Upper lobe of left lung (tissue), 6 donors: ENCODE measurements at places on chromosomes 11 and 22. TPM values are rescaled to one million over a fixed set of nuclear protein-coding genes. Genes with fewer than 3 reads are reported as not detected.
A peak's percentile ranks its signal among the peaks of the same experiment; 100 is the strongest.

DNA sequence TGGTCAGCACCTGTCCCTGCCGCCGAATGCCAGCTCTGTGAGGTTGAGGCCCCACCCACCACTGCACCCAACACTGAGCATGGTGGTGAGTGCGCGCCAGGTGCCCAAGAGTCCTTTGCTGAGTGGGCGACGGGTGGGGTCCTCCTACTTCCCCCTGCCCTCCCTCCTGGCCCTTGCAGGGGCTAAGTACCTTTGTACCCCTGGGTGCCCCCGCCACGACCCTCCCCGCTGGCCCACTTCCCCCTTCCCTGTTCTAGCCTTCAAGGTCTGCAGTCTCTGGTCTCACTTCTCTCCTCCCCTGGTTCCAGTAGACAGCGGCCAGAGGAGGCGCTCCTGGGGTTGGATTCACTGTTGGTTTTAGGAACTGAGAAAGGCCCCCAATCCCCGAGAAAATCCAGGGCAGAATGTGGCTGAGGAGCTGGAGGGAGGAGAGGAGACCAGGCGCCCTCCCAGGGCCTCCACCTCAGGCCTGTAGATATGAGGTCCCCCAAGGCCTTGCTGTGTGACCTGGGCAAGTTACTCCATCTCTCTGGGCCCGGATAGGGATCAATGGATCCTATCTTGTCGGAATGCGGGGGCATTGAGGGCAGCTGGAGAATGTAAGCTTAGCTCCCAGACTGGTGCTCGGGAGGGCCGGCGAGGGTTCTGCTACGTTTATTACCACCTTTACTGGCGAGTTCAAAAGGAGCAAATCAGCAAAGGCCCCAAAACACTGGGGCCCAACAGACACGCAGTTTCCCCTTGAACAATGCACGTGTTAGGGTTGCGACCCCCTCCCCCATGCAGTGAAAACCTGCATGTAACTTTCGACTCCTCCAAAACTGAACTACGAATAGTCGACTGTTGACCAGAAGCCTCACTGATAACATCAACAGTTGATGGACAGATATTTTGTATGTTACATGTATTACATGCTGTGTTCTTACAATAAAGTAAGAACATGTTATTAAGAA is 31.9 kb upstream of the SMIM38 start:
- no peak for DNase-seq
- H3K27me3 ChIP-seq, result no peaks in the 10 kb centered on the region
- H3K4me3 ChIP-seq, result peak overlapping the region; percentile 3
- H3K4me1 ChIP-seq, result peaks cover 21% of the 10 kb centered on the region
- peak overlapping the region; percentile 88 for H3K27ac ChIP-seq
- no peaks in the 10 kb centered on the region for H3K36me3 ChIP-seq

DNA sequence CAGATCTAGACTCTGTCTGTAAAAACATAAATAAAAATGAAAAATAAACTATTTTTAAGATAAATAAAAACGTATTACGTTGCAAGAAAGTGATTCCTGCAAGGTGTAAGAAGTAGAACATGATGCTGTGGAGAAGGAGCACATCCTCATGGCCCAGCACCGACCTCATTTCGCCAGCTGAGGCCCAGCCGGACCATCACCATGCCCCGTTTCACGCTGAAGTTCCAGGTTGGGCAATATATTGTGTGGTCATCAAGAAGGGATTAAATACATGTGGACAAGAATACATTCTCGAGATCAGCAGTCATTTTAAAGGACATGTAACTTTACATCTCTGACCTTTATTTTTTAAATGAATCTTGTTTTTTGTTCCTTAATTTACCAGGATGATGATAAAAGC is 20.7 kb upstream of the CTTN start:
- no peak overlapping the region for H3K4me3 ChIP-seq
- no peaks in the 10 kb centered on the region for H3K27me3 ChIP-seq
- H3K36me3 ChIP-seq, result peaks cover 47% of the 10 kb centered on the region
- H3K4me1 ChIP-seq, result no peaks in the 10 kb centered on the region

DNA sequence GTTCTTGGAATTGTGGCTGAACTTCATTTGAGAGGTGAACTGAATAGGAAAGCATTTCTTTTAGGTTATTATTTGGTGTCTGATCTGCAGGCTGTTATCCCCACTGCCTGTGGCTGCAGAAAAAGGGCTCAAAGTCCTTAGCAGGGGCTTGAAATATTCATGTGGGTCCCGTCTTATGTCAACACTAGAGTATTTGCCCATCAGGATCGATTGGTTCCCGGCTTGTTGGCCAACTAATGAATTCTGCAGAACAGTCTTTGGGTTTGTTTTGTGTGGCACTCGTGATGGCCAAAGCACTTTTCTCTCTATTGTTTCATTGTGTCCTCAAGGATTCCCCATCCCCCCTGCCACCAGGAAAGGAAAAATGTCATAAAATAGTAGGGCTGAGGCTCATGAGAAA is 211.9 kb downstream of the MYO18B start:
- no peak overlapping the region for H3K27ac ChIP-seq
- H3K4me1 ChIP-seq, result no peaks in the 10 kb centered on the region
- no peaks in the 10 kb centered on the region for H3K36me3 ChIP-seq
- DNase-seq, result no peak

DNA sequence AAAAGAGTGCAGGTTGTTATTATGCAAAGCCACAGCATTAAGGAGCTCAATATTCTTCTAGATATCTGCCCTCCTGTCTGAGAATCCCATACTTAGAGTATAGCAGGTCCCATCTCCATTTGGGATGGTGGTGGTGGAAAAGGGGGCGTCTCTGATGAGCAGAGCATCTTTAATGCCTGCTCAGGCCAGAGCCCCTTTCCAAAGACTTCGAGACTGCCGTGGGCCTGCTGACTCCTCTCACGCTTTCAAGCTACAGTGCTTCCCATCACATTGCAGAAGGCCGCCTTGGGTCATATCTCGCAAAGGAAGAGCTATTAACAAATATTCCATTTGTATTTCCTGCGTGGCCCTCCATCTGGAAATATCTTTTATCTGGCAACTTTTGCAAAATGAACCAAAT is 10.9 kb downstream of the LMO2 start:
- peaks cover 5% of the 10 kb centered on the region for H3K4me1 ChIP-seq
- no peaks in the 10 kb centered on the region for H3K36me3 ChIP-seq
- no peak overlapping the region for H3K4me3 ChIP-seq
- H3K27ac ChIP-seq, result no peak overlapping the region
- no peaks in the 10 kb centered on the region for H3K27me3 ChIP-seq

DNA sequence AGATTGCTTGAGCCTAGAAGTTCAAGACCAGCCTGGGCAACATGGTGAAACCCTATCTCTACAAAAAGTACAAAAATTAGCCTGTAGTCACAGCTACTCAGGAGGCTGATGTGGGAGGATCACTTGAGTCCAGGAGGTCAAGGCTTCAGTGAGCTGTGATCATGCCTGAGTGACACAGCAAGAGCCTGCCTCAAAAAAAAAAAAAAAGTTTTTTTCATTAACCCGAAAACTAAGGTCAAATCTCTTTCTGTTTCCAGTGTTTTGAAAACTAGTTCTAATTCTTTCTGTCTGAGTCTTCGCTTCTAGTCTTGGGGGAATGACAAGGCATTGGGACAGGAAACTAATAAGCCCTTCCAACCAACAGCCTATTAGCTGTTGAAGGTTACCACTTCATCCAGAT is 57.6 kb downstream of the LIF start:
- H3K27ac ChIP-seq, result no peak overlapping the region
- no peaks in the 10 kb centered on the region for H3K27me3 ChIP-seq
- H3K4me1 ChIP-seq, result peaks cover 15% of the 10 kb centered on the region

- no peak overlapping the region for H3K27ac ChIP-seq
- no peaks in the 10 kb centered on the region for H3K27me3 ChIP-seq
- no peak for DNase-seq
- H3K4me3 ChIP-seq, result no peak overlapping the region
Measured at GRCh38 chr11:12003336-12003735, 5.1 kb downstream of the DKK3 start.

Gene C22orf42
- total RNA-seq, result not detected

Gene DRD4
- not detected for total RNA-seq

Gene PATE2
- not detected for total RNA-seq

Gene TMEM45B
- 14.9 TPM for total RNA-seq

Gene SYT12
- total RNA-seq, result not detected
